Cardiac fibroblast (primary cell): ENCODE measurements at places on chromosomes 1 and 21.
A peak's percentile ranks its signal among the peaks of the same experiment; 100 is the strongest.

GRCh38 chr1:832136-832535 lies 91.6 kb upstream of the SAMD11 start:
- no peak for DNase-seq

DNA sequence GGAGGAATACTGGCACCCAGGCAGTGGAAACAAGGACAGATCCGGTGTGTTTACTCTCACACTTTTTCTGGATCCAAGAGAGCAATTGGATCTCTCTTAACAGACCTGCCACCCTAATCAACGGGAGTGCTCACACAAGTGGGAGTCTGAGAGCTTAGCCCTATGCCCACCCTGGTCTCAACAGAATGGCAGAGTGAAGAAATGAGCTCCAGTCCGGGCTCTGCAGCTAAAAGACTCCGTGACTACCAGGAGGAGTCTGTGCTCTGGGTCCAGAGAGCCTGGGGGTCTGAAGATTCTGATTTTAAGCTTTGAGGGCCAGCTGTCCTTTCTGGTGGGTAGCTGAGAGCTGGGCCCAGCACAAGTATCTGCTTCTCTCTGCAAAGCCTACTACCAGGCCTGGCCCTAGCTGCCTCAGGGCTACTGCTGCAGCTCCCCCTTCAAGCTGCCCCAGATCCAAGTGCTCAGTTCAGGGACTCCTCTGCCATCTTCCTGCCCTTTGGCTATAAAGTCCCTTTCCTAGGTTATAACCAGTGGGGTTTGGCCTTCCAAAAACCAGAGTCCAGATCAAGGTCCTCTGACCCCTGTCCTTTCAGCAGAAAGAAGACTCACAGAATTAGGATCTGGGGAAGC lies 3.9 kb downstream of the S100A9 start:
- DNase-seq: no peak

GRCh38 chr1:3729594-3730542 lies 22.4 kb upstream of the CCDC27 start:
- no peak for DNase-seq

DNA sequence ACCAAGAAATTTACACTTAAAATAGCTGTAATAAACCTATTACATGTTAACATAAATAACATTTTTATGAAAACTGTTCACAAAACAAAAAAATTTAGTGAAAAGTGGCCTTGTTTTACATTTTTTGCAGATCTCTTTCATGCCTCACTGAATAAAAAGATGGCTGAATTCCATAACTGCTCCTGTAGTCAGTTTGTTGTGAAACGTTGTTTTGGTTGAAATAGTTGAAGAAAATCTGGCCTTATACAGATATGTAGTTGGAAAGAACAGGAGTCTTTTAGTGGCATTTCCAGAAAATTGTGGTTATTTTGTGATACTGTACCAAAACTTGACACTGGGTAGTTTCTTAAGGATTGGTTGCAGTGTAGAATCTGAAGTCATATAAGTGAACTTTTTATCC lies 18.1 kb downstream of the ITSN1 start:
- DNase-seq: peak; percentile 59

DNA sequence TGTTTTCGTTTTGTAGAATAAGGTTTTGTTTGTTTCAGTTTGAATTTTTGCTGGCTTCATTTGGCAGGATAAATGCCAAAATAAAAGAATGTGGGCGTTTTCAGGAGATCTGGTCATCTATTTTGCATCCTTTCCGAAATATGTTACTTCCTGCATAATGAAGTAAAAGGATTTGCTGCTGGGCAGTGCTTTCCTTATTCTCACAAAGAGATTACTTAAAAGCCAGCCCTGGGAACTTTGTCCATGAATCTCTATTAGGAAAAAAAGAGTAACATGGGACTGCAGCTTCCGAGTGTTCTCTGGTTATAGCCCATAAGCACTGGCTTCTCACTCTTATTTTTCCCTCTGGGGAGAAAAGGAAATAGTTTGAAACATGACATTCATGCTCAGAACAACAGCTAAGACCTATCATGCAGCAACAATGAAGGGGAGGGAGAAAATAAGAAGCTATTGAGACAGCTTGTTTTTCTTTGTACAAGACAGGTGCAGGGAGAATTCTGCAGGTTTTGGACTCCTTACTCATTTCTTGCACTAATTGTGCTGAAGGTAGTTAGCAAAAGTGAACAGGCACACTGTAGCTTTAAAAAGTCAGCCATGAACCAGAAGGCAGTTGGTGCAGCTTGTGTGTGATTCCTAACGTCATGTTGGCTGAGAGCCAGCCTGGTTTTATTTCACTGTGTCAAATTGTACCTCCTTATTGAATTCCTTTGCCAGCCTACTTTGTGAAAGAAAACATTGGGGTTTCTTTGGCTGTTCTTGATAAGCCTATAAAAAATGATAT lies at the start of gene SAMD13:
Gene SAMD13 (plus strand): TSS at position 705 of the 781 bp plus-strand sequence. CDS start 1,527 bp downstream, outside the sequence.
- peak; percentile 84 for DNase-seq

- DNase-seq: no peak
Measured at GRCh38 chr1:87208080-87208479, 120.6 kb upstream of the LMO4 start.

DNA sequence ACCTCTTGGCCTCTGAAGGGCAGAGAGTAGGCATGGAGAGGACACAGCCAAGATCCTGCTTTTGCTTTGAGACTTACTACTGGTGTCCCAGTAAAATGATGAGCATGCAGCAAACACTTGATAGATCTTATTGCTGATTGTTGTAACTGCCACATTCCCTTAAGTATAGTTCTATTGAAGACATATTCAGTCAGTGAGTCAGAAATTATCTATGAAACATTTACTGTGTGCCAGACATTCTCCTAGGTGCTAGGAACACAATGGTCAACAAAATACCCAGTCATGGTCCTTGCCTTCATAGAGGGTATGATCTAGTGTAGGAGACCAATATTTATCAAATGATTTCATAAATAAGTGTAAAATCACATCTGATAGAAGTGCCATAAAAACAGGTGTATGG lies 13.6 kb downstream of the STYXL2 start:
- DNase-seq: no peak

- DNase-seq: peak; percentile 58
Measured at GRCh38 chr1:117814856-117815797, 114.3 kb downstream of the GDAP2 start.

DNA sequence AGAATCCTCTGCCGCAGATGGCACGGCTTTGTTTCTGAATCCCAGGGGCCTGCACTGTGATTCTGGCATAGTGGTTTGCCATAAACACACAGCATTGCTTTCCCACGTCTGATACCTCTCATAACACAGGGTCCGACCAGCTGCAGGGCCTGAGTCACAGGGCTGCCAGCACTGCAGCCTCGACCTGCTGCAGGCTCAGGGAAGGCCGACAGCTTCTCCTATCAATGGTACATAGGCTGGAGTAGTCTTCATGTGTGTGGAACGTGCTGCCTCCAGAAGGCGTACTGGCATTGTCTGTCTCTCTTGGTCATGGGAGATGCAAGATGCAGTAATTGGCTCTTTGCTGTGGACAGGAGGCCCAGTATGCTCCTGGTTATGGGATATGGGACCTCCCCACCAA lies 53.5 kb upstream of the PDE9A start:
- DNase-seq: no peak

DNA sequence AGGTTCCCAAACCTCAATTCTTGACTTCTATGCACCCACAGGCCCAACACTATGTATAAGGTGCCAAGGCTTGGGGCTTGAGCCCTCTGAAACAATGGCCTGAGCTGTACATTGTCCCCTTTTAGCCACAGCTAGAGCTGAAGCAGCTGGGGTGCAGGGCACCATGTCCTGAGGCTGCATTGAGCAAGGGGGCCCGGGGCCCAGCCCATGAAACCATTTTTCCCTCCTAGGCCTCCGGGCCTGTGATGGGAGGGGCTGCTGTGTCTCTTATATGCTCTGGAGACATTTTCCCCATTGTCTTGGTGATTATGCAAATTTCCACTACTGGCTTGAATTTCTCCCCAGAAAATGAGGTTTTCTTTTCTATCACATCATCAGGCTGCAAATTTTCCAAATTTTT lies 155.5 kb downstream of the FASLG start:
- no peak for DNase-seq

- DNase-seq: no peak
Measured at GRCh38 chr21:46160907-46161632, 5.7 kb upstream of the FTCD start.
